NCI-H2107 (cell line): ENCODE measurements at places on chromosomes 11 and 22.

DNA sequence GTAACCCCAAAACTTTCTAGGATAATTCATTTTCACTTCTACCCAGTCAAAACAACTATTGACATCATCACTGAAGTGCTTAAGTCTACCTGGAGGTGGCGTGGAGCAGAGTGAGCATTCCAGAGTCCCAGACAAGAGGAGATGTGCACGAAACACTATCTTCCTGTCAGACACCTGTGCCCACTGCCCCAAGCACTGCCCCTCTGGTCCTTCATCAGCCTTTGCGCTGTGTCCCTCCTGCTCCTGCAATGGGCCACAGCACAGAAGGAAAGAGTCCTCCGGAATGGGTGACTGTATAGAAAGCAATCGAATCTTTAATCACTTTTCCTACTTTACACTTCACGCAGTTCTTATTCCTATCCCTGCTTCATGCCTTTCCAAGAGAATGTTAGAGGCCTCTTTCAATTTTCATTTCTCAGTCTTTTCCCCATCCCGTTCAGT, 512 bp upstream of the GRIA4 start:
- no peak for DNase-seq

DNA sequence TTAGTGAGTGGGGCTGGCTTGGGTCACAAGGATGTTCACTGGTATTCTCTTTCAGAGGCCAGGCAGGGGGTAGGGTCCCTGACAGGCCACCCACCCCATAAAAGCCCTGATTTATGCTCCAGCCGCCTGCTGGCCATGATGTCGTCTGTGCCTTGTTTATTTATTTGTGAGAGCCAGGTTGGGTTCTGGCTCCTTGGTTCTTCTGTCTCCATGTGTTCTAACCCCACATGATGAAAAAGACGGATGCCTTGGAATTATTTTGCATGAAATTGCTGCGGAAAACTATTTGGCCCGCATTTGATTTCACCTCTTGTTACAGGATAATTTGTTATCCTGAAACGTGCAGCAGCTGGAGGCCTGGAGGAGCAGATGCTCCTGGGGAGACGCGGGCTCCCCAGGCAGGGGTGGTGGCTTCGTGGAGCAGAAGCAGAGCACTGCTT, 46.3 kb upstream of the WNT11 start:
- no peak for DNase-seq

GRCh38 chr11:63478896-63479295, 12.1 kb downstream of the PLAAT5 start:
- peak; percentile 41 for DNase-seq

- no peak for DNase-seq
Measured at GRCh38 chr11:12569499-12570425, 104.5 kb upstream of the TEAD1 start.

DNA sequence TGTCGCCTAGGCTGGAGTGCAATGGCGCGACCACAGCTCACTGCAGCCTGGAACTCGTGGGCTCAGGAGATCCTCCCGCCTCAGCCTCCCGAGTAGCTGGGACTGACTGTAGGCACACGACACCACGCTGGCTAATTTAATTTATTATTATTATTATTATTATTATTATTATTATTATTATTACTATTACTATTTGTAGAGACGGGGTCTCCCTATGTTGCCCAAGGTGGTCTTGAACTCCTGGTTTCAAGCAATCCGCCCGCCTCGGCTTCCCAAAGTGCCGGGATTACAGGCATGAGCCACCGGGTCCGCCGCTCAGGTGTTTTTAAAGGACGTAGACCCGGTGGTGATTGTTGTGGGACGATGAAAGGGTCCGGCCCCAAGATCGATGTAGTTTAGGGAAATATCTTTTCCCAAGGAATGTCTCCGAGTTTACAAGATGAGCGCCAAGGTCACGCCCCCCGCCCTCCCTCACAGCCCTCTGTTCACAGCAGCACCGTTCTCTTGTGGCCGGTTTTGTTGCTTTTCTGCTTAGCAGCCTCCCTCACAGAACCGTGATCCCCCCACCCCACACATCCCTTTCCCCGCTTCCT, 728 bp upstream of the POGLUT3 start:
- no peak for DNase-seq

GRCh38 chr22:26589845-26590736, at the start of gene TPST2:
Gene TPST2 (minus strand): TSS chr22:26590132. CDS start chr22:26541630, 48,502 bp downstream.
- no peak for DNase-seq

DNA sequence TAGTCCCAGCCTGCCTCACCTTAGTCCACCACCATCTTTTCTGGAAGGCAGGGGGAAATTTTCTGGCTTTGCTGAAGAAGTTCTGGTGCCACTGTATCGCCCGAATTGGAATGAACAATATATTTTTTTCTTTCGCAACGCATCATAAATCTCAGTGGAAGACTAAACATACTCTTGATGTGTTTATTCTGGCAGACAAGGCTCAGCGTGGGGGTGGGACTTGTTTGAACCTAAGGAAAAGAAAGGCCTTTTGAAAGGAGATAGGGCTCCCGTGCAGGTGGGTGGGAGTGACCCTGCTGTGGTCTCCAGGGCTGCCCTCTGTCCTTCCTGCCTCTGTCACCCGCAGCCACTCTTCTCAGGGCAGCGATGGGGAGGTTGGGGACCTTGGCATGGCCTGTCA, 42.5 kb downstream of the CD82 start:
- DNase-seq, result no peak

DNA sequence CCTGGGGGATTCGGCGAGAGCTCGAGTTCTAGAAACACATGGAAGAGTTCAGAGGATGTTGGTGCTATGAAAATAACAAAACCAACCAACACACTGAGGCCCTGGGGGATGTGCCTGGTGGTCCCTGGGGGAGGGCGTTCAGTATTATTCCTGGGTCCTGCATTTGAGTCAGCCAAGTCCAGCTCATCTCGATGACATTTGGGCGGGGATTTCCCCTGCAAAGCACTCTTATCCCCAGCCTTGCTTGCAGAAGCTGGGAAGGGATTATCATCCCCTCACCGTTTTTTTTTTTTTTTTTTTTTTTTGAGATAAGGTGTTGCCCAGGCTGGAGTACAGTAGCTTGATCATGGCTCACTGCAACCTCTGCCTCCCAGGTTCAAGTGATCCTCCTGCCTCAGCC, 2.1 kb upstream of the SMIM38 start:
- DNase-seq, result no peak

DNA sequence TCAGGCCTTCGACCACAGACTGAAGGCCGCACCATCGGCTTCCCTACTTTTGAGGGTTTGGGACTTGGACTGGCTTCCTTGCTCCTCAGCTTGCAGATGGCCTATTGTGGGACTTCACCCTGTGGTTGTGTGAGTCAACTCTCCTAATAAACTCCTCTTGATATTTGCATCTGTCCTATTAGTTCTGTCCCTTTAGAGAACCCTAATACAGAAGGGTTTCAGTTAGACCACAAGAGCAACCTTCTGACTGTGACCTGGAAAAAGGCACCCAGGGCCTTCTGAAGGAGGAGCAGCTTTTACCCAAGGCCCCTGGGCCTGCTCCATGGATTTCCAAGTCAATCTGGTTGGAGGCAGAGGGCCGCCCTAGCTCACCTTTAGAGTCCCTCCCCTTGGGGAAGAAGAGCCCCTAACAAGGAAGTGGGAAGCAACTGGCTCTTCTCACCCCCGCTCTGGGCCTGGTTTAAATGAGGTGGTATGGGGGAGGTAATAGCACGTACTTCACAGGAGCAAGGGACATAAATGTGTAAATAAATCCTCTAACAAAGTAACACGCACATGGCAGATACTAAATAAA, 11.2 kb upstream of the CHST1 start:
- no peak for DNase-seq

GRCh38 chr11:58546841-58547240, 28.8 kb downstream of the LPXN start:
- DNase-seq, result no peak

GRCh38 chr22:31627223-31627731, 34.7 kb downstream of the PISD start:
- no peak for DNase-seq

GRCh38 chr11:120738516-120739046, 227.0 kb downstream of the GRIK4 start:
- no peak for DNase-seq

DNA sequence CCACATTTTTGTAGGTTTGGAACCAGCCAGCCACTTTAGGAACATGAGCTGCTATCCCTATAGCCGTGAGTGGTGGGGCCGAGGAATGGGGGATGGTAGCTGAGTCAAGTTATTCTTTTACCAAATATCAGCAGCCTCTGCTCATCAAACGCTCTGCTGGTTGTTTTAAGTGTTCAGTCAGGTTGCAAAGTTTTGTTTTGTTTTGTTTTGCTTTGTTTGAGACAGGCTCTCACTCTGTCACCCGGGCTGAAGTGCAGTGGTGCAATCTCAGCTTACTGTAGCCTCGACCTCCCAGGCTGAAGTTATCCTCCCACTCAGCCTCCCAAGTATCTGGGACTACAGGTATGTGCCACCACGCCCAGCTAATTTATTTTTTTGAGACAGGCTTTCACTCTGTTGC, 14.4 kb downstream of the CABIN1 start:
- no peak for DNase-seq

DNA sequence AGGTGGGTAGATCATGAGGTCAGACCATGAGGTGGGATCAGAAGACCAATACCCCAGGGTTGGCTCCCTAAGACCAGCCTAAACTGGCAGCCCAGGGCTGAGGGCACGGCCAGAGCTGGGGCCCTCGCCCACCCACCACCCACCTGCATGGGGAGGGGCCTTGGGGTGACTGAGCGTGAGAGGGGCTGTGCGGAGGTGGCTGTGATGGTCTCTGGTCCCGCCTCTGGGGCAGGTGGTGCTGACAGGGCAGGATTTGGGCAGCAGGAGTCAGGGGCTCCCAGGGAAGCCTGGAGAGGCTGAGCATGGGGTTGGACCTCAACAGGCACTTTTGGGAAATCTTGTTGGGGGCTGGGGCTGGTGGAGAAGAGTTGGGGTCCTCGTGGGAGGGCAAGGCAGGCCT, 39.8 kb upstream of the MUC5AC start:
- DNase-seq, result no peak

- no peak for DNase-seq
Measured at GRCh38 chr11:95884376-95884775, 39.5 kb downstream of the MTMR2 start.

DNA sequence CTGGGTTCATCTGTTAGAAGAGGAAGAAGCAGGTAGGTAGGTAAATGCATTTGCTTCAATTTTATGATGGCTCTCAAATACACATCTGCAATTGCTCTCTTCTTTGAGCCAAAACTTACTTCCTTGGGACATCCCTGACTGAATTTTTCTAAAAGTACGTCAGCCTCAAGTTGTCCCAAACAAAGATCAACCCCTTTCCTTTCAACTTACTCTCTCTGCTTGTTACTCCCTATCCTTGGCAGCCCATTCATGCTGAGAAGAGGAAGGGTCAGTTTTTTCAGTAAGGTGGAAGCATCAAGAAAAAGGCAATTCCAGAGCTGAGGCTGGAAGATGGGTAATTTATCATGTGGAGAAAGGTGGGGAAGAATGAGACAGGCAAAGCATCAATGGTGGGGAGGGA, 111.2 kb downstream of the LRRC32 start:
- DNase-seq, result no peak

- no peak for DNase-seq
Measured at GRCh38 chr22:31960767-31961166, 16.4 kb downstream of the YWHAH start.

GRCh38 chr11:131910523-131911387, 540.3 kb downstream of the NTM start:
- no peak for DNase-seq

- DNase-seq, result no peak
Measured at GRCh38 chr11:130533113-130533798, 84.8 kb downstream of the ADAMTS15 start.

GRCh38 chr11:36268337-36268985, 20.8 kb downstream of the COMMD9 start:
- DNase-seq, result no peak

GRCh38 chr11:8194956-8195355, 26.1 kb upstream of the RIC3 start:
- DNase-seq, result no peak

DNA sequence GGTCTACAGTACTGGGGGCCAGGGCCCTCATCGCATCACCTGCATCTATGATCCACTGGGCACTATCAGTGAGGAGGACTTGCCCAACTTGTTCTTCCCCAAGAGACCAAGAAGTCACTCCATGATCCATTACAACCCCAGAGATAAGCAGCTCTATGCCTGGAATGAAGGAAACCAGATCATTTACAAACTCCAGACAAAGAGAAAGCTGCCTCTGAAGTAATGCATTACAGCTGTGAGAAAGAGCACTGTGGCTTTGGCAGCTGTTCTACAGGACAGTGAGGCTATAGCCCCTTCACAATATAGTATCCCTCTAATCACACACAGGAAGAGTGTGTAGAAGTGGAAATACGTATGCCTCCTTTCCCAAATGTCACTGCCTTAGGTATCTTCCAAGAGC, 3.8 kb upstream of the PPFIBP2 start:
- DNase-seq, result no peak

- DNase-seq, result no peak
Measured at GRCh38 chr22:27980424-27981148, 61.5 kb upstream of the PITPNB start.

- DNase-seq, result no peak
Measured at GRCh38 chr11:2320568-2321310, 18.9 kb downstream of the TSPAN32 start.

DNA sequence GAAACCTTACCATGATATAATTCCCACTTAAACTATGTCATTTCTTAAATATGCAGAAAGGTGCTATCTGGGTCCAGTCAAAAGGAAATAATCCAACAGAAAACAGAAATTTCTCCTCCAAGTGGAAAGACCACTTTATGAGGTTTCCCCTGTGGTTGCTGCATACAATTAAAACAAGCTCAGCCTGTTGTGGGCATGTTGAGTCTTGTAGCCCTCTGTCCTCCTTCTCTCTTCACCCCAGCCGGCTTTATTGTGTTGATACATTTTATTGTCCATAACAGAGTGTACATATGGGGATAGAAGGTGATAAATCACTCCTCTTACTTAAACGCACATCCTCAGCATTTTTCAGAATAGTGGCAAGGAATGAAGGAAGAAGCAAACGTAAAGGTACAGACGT, 126.0 kb upstream of the MTNR1B start:
- no peak for DNase-seq

- no peak for DNase-seq
Measured at GRCh38 chr11:114130629-114131277, 71.2 kb downstream of the ZBTB16 start.

DNA sequence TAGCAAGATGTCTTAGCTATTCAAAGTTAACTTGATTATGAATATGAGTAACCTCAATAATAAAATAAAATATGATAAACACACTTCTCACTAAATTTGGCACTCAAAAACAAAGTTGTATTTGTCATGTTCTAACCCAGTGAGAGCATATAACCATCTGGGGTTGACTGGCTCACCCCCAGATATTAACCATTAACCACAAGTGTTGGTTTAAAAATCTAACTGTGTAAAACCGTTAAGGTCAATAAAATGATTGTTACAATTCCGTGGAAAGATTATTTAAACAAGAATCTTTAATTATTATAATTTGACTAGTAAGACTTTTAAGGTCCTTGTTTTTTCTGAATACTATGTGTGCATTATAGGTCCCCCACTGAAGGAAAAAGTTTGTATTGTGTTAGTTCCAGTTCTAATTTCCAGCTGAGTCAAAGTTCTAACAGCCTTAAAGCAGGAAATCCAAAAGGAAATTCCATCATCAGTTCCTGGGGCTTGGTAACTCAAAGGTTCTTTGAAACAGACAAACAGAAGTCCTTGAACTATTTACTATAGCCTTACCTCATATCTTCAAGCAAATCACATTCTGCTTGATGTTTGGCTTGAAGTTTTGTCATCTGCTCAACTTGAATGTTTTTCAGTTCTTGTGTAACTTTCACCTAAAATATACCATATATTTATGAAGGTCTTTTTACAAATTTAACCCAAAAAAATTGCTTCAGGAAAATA, 2.5 kb downstream of the FCHSD2 start:
- no peak for DNase-seq
